ENCODE measurements at places on chromosomes 16 and 17. TPM values are rescaled to one million over a fixed set of nuclear protein-coding genes. Genes with fewer than 3 reads are reported as not detected.

DNA sequence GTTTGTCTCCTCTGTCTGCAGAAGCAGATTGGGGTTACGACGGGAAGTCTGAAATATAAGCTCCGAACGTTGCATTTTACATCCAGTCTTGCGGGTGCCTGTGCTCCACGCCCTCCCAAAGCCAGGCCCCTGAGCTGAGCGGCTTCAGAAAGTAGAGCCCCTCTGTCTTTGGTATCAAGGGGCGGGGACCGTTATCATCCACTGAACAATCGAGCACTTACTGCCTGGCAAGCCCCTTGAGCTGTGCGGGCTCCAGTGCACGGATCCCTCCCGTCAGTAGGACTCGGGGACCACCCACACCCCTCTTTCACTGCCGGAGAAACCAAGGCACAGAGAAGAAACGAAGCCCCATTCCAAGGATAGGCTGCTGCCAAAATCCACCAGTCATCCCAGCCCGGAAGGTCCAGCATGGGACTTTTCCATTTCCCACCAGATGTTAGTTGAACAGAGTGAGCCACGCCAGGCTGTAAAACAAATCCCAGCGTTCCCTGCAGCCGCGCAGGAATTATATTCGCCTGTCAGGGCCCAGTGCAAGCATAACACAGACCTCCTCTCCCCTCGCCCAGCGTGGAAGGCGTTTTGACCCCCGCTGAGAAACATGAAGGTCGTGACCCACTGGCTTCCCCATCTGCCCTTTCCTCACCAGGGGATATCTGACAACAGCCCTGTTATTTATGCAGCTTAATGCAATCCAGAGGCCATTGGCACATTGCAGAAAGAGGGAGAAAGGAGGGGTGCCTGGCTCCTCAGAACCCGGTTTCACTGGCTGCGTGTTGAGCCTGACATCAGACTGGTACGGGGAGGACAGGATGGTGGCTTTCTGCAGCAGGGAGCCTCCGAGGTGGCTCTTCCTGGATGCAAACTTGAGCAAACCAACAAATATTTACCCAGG, 212.2 kb upstream of the FOXF1 start:
- DNase-seq: no peak

GRCh38 chr17:12365805-12366204, 299.9 kb upstream of the MYOCD start:
- DNase-seq: no peak

GRCh38 chr17:20284570-20285295, 182.6 kb downstream of the LGALS9B start:
- no peak for DNase-seq

Gene LLGL2
- total RNA-seq: 2.0 TPM

Data from left ventricle myocardium inferior (tissue), 1 donor.